Effector memory CD8-positive, alpha-beta T cell (primary cell): ENCODE measurements at places on chromosomes 11 and 22.

DNA sequence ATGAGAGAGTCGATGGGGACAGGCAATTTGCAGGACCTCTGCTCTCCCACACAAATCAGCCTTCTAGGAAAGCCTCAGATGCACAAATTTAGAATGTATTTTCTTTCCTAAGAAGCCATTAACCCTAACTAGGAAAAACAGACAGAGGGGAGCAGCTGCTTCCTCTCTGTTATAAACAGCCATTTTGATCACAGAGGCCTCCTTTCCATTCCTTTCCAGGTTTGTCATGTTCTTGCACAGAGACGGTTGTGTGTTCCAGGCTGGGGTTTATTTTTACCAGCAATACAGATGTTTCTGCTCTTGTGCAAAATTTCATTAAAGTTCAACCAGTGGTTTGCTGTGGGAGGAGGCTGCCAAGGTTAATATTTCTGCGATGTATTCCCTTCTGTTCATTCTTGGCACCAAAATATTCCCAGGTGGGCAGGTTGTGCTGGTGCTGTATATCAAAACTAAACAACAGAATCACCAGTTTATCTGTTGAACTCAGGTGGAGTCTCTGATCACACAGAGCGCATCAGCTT lies 90.2 kb downstream of the NAV2 start:
- no peak for DNase-seq

- DNase-seq: no peak
Measured at GRCh38 chr22:29917052-29917902, 34.3 kb downstream of the MTMR3 start.

DNA sequence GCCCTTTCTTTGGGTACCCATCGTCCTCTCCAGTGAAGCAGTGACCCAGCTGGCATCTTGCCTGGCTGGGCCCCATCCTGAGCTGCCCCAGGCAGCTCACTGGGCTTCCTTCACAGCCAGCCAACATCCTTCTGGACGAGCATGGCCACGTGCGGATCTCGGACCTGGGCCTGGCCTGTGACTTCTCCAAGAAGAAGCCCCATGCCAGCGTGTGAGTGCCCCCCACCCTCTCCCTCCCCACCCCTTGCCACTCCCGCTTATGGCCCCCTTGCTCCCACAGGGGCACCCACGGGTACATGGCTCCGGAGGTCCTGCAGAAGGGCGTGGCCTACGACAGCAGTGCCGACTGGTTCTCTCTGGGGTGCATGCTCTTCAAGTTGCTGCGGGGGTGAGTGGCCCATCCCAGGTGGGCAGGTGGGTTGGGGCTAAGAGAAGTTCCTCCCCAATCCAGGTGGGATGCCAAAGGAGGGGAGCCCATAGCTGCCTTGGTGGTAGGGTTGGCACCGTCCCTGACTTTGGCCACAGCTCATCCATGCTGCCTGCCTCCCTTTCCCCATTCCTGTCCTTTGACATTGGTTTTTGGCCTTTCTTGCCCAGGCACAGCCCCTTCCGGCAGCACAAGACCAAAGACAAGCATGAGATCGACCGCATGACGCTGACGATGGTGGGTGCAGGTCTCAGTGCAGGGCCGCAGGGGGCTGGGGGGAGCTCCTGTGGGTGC lies 6.8 kb upstream of the ANKRD13D start:
- no peak for DNase-seq

DNA sequence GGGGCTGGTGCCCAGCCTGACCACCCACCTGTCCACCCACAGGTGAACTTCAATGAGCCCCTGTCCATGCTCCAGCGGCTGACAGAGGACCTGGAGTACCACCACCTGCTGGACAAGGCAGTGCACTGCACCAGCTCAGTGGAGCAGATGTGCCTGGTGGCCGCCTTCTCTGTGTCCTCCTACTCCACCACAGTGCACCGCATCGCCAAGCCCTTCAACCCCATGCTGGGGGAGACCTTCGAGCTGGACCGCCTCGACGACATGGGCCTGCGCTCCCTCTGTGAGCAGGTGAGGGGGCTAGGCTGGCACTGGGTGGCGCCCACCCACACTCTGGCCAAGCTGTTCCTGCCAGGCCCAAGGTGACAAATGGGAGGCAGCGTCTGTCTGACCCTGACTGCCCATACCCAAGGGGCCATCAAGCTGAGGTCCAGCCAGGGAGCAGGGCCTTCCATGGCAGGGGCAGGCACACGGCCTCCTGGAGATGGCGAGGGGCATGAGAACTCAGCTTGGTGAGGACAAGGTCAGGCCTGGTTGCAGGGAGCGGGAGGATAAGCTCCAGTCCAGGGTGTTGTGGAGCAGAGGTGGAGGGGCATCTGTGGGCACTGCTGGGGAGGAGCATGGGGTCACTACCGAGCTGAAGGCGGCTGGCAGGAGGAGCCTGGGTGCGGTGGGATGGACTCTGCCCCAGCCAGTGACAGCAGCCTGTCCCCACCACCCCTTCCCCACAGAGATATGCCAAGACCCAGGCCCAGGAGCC lies 77.7 kb downstream of the MORC2 start:
- DNase-seq: no peak
